ENCODE measurements at places on chromosomes 5 and 9.

GRCh38 chr5:74016373-74016772, 390.4 kb downstream of the ARHGEF28 start:
- DNase-seq = no peak

DNA sequence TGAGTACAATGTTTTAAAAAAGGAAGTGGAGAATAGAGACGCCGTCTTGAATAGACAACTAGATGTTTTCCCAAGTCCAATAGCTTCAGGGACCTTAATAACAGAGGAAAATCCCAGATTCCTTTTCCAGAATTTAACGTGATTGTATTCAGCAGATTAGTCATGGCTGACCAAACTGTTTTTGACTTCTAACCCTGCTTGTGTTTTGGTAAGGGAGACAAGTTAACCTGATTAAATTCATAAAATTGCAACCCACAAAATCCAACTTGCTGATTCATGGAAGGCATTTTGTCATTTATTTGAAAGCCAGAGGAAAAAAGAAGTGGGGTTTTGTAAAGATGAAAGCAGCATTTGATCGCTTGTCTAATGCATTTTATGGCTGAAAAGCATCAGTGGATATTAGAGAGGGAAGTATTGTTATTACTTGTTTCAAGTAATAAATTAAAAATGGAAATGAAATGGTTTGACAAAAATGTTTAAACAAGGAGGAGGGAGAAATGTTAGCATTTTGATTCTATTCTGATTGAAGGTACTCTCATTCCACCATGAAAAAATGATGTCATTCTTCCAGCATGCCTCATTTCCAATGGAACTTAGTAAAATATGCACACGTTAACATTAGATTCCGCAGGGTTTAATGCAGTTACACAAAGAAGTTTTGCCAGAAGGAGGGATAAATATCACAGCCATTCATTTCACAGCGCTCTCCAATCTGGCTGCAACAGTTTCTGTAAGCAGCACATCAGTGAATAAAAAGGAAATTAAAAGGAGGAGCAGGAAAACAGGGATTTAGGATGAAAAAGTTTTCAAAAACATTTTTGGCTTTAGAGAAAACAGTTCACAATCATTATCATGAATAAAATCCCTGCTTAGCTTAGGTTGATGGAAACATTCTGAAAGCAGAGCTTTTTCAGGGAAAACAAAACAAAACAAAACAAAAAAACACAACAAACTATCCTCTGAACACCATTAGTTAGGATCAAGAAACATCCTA, 314.7 kb downstream of the PRR16 start:
- DNase-seq = no peak

- DNase-seq = no peak
Observed at GRCh38 chr5:141150224-141150992, 551 bp downstream of the PCDHB6 start.

- DNase-seq = no peak
Observed at GRCh38 chr9:101172616-101173015, 144.1 kb downstream of the PLPPR1 start.

GRCh38 chr5:113182658-113183344, 206.2 kb downstream of the DCP2 start:
- DNase-seq = no peak

DNA sequence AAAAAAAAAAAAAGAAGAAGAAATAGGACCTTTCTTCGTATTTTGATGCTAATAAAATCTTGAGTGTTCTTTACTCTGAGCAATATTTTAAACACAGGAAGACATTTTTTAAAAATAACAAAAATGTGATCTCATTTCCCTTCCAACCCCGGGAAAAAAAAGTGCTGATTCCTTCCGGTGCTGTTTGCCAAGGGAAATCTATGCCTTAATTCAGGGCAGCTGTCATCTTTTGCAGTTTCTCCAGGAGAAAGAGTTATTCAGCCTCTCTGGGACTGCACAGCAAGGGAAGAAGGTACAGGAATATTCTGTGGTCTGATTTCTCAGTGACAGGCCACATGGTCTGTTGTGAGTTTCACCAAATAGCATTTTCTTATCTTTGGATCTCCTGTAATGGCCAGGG, 291.9 kb upstream of the IRX1 start:
- no peak for DNase-seq

GRCh38 chr9:12461763-12462460, 231.3 kb upstream of the TYRP1 start:
- DNase-seq = no peak

DNA sequence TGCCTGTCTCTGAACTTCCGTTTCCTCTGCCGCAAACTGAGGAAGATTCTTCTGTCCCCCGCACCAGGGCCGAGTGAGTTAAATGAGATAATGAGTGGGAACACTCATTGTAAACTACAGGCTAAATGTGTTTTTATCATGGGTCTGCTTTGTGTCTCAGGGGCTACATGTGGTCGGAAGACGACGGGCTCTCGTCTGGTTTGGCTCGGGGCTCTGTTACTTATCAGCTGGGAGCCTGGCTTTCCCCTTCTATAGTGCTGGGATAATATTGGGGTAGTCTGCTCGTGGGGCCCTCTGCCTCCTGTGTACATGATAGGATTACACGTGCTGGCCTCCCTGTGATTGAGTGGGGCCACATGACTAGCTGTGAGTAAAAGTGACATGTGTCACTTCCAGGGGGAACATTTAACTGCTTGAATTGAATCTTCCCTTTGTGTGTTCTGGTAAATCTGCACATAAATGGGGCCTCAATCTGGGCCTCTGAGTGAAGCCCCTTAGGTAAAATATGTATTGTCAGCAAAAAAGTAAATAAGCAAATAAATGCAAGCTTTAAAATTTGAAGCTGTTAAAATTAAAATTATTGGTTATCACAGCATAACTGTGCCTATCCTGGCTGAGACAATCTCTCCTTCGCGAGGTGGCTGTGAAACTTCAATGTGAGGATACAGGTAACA, 86.9 kb upstream of the SH3PXD2B start:
- DNase-seq = no peak

GRCh38 chr5:157479166-157479565, 19.2 kb downstream of the NIPAL4 start:
- DNase-seq = no peak

DNA sequence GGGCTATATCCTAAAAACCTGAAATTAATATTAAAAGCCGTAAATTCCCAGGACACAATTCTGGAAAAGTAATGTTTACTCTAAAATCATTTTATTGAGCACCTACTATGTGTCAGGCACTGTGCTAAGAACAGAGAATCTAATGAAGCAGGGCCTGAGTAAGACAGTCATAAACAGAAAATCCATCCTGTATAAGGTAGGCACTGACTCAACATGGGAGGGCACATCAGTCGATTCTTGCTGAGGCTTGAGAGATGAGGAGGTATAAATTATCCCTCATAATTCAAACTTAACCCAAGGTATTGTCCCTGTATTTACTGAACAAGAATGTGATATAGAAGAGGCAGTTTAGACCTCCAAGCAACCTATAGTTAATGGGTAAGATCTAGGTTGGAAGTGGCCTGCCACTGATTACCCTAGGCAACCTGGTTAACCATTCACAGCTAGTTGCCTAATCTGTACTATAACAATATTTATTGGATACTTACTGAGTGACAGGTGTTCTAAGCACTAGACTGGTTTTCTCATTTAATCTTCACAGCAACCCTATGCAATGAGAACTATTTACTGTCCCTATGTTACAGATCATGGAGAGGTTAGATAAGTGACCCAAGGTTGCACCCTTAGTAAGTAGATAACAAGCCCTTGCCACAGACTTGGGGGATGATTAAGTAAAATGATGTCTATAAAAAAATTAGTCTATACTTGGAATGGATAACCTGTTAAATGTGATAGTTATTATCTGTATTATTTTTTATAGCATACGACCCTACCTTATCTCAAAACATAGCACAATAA, 317.7 kb downstream of the PDE4D start:
- DNase-seq = no peak

DNA sequence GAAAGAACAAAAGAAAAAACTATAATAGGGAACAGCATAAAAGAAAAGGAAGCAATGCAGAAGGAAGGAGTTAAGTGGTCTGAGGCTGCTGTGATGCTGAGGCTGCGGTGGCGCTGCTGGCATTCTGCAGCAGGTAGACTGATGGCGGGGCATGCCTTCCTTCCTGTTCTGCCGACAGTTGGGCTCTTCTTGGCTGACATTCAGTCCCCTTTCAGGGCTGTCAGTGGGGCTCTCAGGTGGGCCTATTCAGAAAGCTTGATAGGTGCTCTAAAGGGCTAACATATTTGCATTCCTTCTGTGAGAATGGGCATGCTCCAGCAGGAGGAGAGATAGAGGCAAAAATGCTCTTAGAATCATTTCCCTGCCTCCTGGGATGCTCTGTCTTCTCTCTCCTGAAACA, 5.1 kb upstream of the CLINT1 start:
- no peak for DNase-seq

- peak; percentile 17 for DNase-seq
Observed at GRCh38 chr5:140549237-140550144, 2.0 kb downstream of the EIF4EBP3 start.

DNA sequence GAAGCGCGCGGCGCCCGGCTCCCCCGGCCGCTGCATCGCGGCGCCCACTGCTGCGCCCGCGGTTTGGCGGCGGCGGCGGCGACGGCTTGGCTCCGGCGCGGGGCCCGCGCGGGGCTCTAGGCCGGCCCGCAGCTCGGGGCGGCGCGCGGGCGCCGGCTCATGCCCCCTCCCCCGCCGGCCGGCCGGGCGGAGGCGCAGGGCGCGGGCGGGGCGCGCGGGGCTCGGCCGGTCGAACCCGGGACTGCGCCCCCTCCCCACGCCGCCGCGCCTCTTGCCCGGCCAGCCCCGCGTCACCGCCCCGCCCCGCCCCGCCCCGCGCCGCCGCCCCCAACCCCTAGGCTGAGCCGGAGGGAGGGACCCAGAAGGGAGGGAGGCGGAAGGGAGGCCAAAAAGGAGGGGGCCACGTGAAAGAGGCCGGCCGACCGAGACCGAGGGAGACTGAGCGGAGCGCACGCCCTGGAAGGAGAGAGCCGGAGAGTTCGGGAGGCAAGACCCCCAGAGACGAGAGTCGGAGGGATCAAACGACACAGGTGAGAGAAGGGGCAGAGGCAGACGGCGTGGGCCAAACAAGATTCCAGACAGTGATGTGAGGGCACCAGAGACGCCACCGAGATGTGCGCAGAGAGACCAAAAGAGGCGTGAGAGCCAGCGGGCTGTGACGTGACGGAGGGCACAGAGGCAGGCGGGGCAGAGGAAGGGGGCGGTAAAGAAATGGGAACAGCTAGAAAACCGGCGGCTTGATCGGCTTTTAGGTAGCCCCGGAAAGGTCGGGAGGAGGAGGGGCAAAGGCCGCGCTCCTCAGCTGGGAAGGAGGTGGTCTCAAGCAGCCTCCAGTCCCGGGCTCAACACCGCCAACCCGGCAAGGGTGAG, at the start of gene BARX1:
Gene BARX1 (minus strand): TSS at position 245 of the 870 bp plus-strand sequence. CDS start 209 bp downstream, at position 36.
- peak; percentile 66 for DNase-seq

GRCh38 chr9:126147936-126148870, 178.4 kb upstream of the MVB12B start:
- DNase-seq = no peak

GRCh38 chr5:124790895-124791732, 44.7 kb upstream of the ZNF608 start:
- no peak for DNase-seq

- no peak for DNase-seq
Observed at GRCh38 chr5:143687604-143688003, 124.4 kb upstream of the HMHB1 start.

GRCh38 chr5:60010853-60011252, 117.3 kb upstream of the PDE4D start:
- no peak for DNase-seq

- no peak for DNase-seq
Observed at GRCh38 chr5:23457780-23458179, 49.6 kb upstream of the PRDM9 start.

- no peak for DNase-seq
Observed at GRCh38 chr9:1100945-1101344, 50.8 kb downstream of the DMRT2 start.

DNA sequence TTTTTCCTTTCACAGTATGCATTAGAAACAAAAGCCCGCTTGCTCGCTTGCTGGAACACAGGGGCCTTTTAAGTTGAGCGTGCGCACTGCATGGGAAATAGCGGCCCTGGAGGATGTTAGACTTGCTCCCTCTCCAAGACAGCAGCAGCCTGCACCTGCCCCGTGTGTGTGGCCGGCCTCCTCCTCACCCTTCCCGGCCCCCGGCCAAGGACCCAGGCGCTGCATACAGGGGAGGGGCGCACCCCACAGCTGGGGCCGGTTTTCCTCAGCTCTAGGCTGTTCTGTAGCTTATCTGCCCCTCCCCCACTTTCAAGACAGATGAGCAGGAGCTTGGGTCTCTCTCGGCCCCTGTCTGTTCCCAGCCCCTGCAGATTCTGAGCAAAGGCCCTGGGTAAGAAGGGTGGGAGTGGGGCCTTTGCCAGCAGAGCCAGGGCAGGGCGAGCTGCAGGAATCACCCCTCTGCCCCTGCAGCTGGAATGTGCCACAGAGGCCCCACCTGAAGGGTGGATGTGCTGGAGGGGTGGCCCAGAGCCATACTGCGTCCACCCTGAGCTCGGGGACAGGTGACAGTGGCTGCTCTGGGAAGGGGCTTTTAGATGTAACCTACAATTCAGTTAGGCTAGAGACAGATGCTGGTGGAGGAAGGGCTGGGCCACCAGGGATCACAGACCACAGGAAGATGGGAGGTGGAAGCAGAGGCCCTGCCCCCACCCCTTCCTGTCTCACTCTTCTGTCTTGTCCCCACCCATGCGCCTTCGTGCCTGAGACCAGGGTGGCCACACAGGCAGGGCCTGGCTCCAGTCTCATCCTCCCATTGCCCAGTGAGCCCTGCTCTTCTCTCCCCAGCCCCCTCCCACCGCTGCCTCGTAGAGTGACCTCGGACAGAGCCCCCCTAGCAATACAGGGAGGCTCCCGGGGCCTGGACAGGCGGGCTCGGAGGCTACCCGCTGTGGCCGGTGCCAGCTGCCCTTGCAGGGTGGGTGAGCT, 132.4 kb downstream of the DAB2IP start:
- DNase-seq = no peak

DNA sequence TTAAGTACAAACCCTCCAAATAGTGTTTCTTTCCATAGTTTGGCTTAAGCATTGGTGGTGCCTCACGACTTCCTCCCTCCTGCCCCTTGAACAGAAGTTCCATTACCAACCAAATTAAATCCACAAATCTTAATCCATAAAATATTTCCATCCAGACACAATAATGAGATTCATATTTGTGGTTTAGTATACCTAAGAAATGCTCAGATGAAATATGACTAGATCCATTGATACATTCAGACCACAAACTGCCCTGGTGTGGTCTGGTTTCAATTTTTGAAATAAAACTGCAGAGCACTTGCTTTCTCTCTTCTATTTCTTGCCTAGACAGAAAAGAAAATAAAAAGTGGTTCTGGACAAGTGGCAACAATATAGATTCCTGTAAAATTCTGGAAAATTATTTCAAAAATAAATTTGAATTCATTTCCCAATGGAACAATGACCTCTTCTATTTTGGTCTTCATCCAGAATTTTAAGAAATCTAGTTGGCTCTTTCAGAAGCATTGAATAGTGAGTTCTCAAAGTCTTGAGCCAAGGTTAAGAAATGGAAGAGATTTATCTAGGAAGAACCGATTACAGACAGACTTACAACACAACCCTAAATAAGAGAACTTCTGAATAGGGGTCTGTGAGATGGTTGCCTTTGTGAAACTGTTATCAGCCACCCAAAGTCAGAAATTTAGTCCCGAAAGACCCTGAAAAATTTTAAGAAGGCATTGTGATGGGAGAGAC, 14.0 kb downstream of the TNC start:
- no peak for DNase-seq

Measured in NCI-H345 (cell line).